ENCODE measurements at places on chromosomes 11 and 22. TPM values are rescaled to one million over a fixed set of nuclear protein-coding genes. Genes with fewer than 3 reads are reported as not detected.
A peak's percentile ranks its signal among the peaks of the same experiment; 100 is the strongest.

The GAB4 gene
- not detected for total RNA-seq

DNA sequence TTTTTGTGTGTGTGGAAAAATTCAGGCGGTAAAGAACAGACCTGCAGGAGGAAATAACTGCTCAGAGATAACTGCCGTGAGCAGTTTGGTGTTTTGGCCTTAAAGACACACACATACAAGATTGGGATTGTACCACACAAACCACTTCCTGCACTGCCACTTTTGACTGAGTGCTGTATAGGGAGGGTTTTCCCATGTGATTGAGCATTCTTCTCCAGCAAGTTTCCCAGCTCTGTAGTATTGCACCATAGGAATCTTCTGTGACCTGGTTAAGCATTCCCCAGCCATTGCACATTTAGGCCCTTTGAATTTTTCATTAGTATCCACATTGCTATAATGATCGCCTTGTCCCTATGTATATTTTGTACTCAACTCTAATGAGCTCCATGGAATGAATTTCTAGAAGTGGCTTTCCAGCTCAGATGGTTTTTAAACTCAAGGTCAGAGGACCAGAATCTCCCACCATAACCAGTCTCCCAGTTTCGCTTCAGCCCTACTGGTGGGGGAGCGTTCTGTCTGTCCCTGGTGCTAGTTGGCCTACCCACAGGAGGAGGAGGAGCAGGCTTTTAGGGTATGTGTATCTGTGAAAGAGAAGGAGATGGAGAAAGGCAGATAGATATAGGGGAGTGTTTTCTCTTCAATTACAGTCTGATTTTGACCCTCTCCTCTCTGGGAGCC lies 9.3 kb downstream of the CD82 start:
- peak; percentile 75 for DNase-seq

- peak; percentile 40 for DNase-seq
These were observed 135.2 kb downstream of the MAML2 start for GRCh38 chr11:96207459-96208449.

The OR4P4 gene
- total RNA-seq = not detected

GRCh38 chr11:29511394-29511793 lies 505.4 kb downstream of the KCNA4 start:
- DNase-seq = no peak

GRCh38 chr22:47476231-47476630 lies 713.8 kb downstream of the TBC1D22A start:
- DNase-seq = no peak

The PKDREJ gene
- total RNA-seq = not detected

The SLC17A6 gene
- total RNA-seq = not detected

GRCh38 chr11:14339356-14339755 lies 19.6 kb downstream of the RRAS2 start:
- no peak for DNase-seq

- DNase-seq = no peak
These were observed 138.5 kb upstream of the NCAM1 start for GRCh38 chr11:112822478-112823274.

The CECR2 gene
- total RNA-seq = 0.15 TPM

GRCh38 chr22:38872831-38873248 lies 824 bp upstream of the CBX6 start:
- no peak for DNase-seq

Measured in activated CD4-positive, alpha-beta T cell treated with anti-CD3 and anti-CD28 coated beads, Interleukin-2, amount 10 ng/mL, durations not matched to agents 7 days and 5 days (primary cell).